Tongue (tissue), 3 donors: ENCODE measurements at places on chromosomes 12 and 14.
A peak's percentile ranks its signal among the peaks of the same experiment; 100 is the strongest.

GRCh38 chr12:39355841-39356240 lies 87.1 kb downstream of the KIF21A start:
- no peak for DNase-seq

DNA sequence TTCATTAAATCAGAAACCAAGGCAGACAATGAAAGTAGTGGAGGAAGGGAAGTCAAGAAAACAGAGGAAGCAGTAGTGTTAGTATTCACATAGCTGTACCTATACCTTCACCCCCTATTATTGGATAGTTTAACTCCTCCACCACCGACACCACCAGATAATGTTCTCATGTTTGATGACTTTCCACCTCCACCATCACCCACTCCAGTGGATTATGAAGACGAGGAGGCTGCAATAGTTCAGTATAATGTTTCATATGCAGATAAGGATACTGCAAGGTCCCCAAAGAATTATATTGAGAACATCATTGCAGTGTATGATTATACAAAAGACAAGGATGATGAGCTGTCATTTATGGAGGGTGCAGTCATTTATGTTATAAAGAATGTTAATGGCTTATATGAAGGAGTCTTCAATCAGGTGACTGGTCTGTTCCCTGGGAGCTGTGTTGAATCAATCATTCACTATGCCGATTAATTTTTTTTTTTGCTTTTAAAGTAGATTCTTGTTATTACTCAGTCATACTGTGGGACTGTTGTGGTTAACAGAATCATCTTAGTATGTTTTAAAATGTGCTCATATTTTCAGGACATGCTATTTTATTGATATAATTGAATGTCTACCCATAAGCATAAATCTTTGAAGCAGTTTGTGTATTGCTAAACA lies 32.2 kb upstream of the KTN1 start:
- no peak for DNase-seq

GRCh38 chr12:118984161-118984943 lies 3.0 kb downstream of the SRRM4 start:
- no peak for DNase-seq

DNA sequence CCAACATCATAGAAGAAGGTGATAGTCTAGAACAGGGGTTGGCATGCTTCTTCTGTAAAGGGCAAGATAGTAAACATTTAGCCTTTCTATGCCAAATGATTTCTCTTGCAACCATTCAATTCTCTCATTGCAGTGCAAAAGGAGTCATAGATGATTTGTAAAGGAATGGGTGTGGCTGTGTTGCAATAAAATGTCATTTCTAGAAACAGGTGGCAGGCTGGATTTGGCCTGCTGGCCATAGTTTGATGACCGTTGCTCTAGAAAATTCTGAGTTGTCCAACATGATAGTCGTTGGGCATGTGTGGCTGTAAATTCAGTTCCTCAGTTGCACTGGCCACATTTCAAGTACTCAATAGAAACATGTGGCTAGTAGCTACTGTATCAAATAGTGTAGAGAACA lies 21.7 kb downstream of the SMCO2 start:
- DNase-seq, result no peak

GRCh38 chr12:52581066-52581465 lies 7.4 kb upstream of the KRT74 start:
- DNase-seq, result no peak

- no peak for DNase-seq
Measured at GRCh38 chr12:40149673-40150260, 43.9 kb upstream of the SLC2A13 start.

DNA sequence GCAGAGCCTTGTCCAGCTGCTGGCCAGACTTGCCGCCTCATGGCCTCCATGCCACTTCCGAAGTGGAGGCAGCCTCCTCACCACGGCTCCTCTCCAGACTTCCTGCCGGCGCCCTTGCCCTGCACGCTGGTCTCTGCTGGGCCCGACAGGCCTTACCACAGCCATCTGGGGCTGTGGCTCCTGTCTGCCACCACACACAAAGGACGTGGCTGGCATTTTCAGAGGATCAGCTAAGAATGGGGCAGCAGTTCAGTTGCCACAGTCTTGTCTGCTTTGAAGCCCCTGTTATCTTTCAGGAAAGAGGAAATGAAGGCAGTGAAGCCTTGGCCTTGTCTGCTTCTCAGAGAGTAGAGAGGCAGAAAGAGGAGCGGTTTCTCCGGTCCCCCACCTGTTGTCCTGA lies 178.0 kb upstream of the FKBP4 start:
- no peak for DNase-seq

GRCh38 chr12:40829738-40830144 lies 137.5 kb downstream of the CNTN1 start:
- no peak for DNase-seq

DNA sequence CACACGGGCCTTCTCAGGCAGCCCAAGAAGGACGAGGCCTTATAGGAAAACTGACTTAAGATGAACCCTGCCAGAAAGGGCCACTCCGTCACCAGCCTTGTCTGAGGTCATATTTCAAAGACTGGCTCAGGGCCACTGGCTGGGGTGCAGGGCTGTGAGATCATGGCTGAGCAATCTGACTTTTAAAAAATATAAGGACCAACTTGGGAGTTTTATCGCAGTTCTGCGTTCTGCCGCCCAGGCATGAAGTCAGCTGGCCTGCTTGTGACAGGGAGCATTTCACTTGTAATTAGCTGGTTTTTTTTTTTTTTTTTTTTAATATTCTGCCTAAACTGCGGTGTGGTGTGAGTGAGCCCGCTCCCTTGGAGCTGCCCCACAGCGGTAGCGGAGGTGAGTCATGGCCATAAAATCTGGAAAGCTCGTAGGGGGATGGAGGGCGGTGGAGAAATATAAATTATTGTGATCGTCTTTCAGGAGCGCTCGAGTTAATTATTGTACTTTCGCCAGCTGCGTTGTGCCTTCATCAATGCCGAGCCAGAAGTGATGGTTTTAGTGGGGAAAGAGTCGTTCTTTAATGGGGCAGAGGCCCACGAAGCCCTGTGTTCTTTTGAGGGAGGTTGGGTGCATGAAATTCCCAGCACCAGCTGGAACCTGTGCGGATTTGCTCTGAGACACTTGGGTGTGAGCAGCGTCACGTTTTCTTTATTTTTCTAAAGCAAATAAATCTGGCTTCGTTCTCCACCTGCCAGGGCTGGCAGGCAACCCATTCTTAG lies 231.9 kb downstream of the C12orf75 start:
- peak; percentile 79 for DNase-seq

GRCh38 chr14:54117396-54117795 lies 160.8 kb upstream of the BMP4 start:
- DNase-seq, result no peak

- no peak for DNase-seq
Measured at GRCh38 chr12:68962877-68963855, 30.2 kb upstream of the CPM start.

GRCh38 chr12:122845865-122846621 lies 10.8 kb downstream of the HIP1R start:
- DNase-seq, result peak; percentile 49

DNA sequence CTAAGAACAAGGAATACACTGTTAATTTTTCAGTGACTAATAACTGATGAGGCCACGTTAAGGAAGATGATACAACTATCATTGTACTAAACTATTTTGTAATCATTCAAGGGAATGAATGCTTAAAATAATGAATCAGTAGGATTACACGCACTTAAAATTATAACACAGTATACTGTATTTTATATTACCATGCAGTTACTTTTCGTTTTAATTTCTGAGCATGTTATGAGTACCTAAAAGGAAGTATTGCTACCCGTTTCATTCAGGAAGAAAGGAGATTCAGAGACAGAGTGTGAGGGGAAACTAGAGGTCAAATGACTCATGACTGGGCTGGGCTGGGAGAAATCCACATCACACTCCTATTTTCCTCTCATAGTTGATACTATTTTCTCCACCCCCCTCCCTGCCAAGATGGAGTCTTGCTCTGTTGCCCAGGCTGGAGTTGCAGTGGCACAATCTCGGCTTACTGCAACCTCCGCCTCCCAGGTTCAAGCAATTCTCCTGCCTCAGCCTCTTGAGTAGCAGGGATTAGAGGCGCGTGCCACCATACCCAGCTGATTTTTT lies 202.0 kb downstream of the PPM1H start:
- DNase-seq, result no peak

DNA sequence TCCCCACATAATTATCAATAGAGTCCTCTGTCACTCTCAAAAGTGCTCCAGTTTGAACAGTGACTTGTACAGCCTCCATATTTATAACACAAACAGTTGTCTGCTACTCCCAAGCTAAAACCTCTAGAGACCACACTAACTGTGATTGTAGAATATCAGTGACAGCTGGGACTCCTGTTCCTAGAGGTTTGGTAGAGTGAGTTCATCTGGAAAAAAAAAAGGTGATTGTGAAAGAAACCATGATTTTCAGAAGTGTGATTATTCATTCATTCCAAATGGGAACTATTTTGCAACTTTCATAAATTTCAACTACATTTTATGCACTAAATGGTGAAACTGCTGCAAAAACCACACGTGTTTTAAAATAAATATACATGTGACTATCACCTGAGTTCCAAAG lies 128.0 kb upstream of the PLXNC1 start:
- DNase-seq, result no peak

DNA sequence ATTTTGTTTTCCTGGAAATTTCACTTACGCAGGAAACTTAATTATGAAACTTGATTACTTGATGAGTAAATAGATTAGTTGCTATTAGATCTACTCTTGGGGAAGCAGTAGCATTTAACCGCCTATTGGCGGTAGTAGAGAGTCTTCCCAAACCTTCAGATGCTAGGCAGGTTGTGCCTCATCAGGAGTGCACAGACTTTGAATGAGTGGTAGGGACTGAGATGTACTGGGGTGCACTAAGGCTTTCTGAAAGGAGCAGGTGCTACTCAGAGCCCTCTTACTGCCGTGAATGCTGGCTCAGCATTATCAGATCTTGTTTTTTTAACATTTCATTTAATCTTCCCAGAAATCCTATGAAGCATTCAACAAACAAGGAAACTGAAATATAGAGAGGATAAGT lies 7.7 kb downstream of the GATC start:
- no peak for DNase-seq

- DNase-seq, result peak; percentile 93
Measured at GRCh38 chr12:119208626-119209061, 29.9 kb downstream of the HSPB8 start.

DNA sequence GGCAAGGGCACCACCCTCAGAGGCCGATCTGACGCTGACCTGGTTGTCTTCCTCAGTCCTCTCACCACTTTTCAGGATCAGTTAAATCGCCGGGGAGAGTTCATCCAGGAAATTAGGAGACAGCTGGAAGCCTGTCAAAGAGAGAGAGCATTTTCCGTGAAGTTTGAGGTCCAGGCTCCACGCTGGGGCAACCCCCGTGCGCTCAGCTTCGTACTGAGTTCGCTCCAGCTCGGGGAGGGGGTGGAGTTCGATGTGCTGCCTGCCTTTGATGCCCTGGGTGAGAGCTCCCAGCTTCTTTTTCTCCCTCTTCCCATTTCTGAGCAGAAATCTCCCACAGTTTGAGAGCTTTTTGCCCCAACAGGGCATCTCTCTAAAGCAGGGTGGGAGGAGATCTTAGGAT lies 1.8 kb downstream of the OAS1 start:
- DNase-seq, result no peak

DNA sequence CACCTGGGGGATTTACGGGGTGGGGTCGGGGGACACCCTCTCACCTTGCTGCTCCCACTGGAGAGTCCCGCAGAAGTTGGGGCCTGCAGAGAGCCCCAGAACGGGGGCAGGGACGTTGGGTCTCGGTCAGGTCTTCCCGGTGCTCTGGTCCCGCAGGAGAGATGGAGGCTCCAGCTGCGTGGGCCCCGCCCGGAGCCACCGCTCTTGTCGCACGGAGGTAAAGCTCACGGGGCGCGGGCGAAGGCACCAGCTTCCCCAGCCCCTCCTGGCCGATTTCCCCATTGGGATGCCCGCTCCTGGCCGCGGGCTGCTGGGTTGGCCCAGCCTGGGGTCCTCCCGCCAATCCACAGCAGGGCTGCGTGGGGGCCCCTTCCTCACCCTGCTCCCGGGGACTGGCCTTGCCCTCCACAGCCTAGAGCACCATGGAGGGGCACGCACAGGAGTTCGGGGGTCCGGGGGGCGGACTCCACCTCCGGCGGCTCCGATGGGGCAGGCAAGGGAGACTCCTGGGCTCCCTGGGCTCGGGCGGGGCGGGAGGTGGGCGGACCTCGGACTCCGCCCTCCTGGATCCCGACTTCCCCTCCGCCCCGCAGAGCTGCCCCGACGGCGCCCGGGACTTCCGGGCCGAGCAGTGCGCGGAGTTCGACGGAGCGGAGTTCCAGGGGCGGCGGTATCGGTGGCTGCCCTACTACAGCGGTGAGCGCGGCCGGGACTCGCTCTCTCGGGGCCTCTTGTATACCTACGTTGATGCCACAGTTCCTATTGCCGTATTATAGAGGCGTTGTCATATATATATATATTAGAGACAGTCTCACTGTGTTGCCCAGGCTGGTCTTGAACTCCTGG lies 8.4 kb downstream of the PAPLN start:
- DNase-seq, result peak; percentile 46

GRCh38 chr12:77294016-77294415 lies 228.6 kb upstream of the E2F7 start:
- DNase-seq, result no peak

- DNase-seq, result no peak
Measured at GRCh38 chr14:103738166-103738565, 22.6 kb downstream of the ZFYVE21 start.

- DNase-seq, result no peak
Measured at GRCh38 chr12:70756791-70757190, 119.6 kb upstream of the PTPRB start.

- peak; percentile 41 for DNase-seq
Measured at GRCh38 chr12:75690296-75690955, 179.0 kb upstream of the KRR1 start.

DNA sequence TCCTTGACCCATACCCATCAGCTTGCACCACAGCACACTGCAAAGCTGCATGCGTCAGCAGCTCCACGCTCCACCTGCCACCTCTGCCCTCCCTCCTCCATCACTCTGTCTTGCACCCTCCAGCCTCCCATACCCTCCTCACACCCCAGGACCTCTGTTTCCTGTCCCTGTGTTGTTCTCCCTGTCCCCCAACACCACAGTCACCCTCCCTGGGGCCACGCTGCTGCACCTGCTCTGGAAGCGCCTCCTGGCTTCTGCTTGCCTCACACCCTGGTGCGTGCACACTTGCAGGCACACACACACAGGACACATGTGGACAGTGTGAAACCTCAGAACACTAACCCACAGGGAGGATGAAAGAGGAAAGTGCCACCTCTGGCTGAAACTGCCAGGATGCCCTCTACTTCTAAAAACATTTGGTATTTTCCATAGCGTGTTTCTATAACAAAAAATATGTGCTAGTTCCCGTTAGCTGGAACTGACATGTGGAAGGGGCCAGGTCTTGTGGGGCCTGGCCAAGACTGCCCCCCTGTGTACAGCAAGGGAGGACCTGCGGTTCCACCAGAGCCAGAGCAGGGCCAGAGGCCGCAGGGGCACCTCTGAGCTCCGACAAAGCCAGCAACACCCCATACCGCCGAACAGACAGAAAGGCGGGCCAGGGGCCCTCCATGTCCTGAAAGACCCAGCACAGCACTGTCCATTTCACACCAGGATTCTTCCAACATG lies 10.0 kb downstream of the BRF1 start:
- DNase-seq, result no peak

DNA sequence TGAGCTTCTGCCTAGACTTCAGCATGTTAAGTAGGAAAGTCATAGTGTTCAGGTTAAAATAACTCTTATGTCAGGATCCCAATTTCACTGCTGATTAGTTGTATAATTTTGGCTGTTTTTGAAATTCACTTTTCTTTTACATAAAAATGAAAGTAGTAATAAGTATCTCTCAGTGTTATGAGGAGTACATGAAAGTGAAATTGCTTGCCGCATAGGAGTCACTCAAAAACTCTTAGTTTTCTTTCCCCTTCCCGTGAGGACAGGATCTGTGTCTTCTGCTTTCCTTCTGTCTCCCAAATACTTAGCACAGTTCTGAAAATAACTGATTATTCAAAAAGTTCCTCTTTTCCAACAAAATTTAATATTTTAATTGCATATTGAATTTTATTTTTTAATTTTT lies 100.5 kb downstream of the SLC38A4 start:
- no peak for DNase-seq
